ENCODE measurements at places on chromosomes 12 and 14.

DNA sequence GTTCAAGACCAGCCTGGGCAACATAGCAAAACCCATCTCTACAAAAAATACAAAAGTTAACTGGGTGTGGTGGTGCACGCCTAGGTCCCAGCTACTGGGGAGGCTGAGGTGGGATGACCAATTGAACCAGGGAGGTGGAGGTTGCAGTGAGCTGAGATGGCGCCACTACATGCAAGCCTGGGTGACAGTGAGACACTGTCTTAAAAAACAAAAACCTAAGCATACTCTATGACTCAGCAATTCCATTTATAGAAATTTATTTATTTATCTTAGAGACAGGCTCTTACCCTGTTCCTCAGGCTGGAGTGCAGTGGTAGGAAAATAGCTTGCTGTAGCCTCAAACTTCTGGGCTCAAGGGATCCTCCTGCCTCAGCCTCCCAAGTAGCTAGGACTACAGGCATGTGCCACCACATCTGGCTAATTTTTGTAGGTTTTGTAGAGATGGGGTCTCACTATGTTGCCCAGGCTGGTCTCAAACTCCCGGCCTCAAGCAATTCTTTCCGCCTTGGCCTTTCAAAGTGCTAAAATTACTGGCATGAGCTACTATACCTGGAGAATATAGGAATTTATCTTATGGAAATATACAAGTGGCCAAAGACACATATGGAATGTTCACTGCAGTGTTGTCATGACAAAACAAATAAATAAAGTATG lies 43.3 kb downstream of the NCKAP5L start:
- DNase-seq, result no peak

DNA sequence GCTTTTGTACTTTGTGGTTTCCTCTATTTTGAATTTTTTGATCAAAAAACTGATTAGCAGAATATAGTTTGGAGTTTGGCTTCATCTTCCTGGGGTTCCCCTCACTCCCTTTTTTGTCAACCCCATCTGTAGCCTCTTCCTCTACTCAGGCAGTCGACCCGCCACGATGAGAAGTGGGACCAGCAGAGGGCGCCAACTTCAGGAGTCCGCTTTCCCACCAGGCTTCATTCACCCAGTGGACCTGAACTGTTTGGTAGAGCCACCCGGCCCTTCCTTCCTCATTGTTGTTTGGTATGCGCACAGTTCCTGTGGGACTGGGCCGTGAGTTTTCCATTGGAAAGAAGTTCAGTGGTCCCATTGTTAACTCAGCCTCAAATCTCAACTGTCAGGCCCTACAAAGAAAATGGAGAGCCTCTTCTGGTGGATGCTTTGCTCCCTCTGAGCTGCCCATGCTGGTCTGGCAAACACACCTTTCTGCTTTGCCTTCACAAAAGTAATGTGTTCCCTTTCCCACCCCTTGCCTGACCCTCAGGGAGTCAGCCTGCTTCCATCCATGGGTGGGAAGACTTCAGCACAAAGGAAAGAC lies 21.7 kb downstream of the TMBIM6 start:
- DNase-seq, result peak; percentile 82

DNA sequence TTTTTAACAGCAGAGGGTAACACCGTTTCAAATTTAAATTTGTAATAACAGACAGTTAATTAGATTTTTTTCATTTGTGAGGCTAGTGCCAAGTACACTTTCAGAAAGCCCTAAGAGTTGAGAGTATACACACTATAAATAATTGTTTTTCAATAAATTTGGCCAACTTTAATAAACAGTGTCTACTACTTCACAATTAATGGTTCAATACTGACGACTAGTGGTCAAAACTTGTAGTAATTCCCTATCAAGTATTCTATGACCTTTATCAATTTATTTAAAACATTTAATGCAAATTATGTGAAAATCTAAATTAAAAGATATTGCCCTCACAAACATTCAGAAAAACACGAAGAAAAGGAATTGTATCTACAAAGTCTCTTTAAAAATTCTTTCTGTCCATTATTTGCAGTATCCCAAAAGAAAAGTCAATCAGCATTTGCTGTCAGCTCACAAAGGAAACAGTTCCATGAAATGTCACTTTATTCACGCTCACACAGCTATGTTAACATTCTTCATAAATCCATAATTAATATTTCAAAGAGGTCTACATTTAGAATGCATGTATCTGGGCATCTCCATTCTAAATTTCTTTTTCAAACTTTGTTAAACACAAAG lies 91.2 kb downstream of the CEP128 start:
- DNase-seq, result no peak

GRCh38 chr12:113647048-113647447 lies 175.4 kb upstream of the LHX5 start:
- DNase-seq, result no peak

DNA sequence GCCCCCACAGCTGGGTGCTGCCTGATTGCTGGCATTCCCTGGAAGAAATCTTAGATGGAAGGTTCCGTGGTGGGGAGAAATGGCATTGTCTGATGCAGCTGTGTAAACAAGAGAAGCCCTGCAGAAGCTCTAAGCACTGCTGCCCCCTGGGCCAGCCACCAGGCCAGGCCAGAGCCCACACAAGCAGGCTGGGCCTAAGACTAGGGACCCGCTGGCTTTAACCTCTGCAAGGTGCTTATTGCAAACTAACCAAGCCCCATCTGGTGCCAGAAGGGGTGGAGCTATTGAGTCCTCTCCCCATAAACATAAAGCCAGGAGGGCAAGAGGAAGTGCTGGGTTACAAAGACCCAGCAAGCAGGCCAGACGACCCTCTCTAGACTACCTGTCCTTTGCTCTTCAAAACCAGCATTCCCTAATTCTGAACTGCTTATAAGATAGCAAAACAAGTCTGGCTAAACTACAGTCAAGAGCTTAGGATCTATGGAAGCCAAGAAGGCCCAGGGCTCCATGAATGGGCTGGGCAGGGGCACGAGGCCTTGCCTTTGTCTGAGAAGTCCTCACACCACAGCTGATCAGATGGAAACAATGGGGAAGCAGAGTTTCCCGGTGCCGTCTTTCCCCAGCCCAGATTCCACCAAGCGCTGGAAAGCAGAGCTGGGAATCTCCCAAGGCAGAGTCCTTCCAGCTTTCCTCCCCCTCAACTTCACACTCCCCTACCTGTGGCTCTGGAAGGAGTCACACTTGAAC lies 28.8 kb downstream of the P2RX4 start:
- no peak for DNase-seq

- peak; percentile 73 for DNase-seq
Measured at GRCh38 chr14:105065280-105066228, at the start of gene GPR132. TSS of gene GPR132 (minus strand) at chr14:105065430. CDS start at chr14:105055420, 10,010 bp downstream.

- no peak for DNase-seq
Measured at GRCh38 chr12:57112492-57113294, 1.5 kb upstream of the STAT6 start.

DNA sequence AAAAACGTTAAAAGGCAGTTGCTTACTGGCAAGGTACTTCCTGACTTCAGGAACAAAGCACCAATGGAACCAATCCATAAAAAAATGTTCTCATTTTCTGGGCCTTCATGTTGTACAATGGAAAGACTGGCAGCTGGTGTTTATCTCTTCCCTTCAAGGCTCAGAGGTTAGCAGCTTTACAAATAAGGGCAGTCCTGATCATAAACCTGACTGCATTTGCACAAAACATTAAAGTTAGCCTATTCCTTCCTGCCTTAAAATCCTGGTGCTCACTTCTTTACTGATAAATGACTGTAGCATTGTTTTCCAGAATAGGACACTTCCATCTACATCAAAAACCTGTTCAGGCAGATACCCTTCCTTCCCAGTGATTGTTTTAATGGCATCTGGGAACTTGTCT lies 19.2 kb downstream of the IL26 start:
- DNase-seq, result no peak

DNA sequence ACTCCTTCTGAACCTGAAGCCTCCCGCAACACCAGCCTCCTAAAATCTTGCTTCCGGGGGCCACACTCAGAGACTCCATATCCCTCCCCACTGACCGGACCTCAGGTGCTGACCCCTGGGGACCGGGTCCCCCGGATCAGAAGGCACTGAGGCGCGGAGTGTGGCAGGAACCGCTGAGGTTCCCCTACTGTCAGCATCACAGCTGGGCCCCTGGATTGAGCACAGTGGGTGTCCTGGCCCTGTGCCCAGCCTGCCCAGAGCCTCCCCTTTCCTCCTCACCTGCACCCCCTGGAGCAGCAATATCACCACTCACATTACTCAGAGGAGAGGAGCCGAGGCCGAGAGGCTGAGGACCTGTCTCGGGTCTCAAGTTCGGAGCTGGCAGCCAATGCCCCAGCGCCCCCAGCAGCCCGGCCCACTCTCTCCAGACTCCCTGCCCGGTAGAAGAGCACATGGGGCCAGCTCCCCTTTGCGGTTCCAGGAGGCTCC lies 101.2 kb upstream of the EIF5 start:
- no peak for DNase-seq

- DNase-seq, result no peak
Measured at GRCh38 chr14:105177082-105177481, 4.0 kb downstream of the NUDT14 start.

GRCh38 chr12:19799216-19799615 lies 359.9 kb downstream of the AEBP2 start:
- no peak for DNase-seq

DNA sequence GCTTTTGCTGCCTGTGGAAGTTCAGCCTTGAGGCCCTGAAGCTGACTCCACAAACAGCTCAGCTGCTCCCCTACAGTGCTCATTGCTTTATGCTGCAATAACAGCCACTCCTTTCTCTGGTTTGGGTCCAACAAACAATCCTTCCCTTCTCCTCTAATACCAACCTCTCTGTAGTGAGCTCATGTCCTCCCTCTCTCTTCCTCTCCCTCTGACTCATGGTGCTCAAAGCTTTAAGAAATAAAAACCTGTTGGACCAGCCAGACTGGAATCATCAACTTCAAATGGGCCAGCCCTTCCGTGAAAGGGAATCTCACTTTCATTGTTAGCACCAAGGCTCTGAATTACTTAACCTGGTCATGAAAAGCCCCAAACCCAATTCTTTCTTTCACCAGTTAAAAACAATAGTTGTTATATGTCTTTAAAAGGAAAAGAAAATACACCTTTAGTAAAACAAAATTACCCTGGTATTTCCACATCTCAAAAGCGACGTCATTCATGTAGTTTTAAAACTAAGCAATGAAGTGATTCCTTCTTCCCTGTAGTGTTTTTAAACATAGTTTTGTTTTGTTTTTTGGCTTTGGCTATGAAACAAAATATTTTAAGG lies 126.4 kb downstream of the DUSP6 start:
- DNase-seq, result no peak

DNA sequence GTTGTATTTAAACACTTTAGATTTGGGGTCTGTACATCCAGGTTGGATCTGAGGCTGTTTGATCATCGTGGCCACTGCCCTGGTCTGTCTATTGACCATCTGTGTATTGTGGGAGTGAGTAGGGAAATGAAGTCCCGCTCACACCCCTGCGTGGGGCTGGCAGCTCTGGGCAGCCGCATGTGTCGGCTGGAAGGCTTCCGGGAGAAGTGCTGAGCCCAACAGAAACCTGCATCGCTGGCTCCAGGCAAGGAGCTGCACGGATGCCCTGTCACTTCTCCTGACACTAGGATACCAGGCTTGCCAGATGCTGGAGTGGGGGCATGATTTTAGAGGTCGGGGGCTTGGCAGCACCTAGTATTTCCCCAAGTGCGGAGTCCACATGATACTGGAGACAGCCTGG lies 93.6 kb downstream of the PHETA1 start:
- no peak for DNase-seq

GRCh38 chr14:93775744-93776143 lies 12.5 kb downstream of the PRIMA1 start:
- no peak for DNase-seq

Data from upper lobe of right lung (tissue), 1 donor.